ENCODE measurements at places on chromosomes 7 and 10.

DNA sequence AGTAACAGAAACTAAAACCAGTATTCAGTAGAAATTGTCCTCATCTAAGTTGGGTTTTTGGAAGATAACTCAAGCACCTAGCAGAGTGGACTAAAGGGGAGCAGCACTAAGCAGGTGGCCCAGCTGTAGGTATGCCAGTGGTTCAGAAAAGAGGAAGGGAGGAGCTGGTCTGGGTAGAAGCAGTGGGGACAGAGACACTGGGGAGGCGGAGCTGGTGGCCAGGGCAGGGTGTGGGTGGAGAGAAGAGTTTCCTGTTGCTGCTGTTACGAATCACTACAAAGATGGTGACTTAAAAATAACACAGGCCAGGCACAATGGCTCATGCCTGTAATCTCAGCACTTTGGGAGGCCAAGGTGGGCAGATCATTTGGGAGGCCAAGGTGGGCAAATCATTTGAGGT, 136.2 kb downstream of the WDR11 start:
- peak; percentile 34 for DNase-seq

DNA sequence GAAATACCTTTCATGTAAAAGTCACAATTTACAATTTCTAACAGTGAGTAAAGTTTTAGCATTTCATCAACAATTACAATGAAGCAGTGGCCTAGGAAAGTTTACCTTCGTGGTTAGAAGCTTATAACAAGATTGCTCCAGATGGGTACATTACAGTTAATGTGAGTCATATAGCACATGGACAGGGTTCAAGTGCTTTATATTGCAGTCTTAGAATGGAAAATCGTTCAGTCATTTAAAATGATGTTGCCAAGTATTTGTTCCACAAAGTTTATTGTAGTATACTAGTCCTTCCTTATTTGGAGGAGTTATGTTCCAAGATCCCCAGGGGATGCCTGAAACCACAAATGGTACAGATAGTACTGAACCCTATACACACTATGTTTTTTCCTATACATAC, 174.6 kb upstream of the TARP start:
- DNase-seq, result no peak

GRCh38 chr7:107130487-107131220, 38.1 kb upstream of the HBP1 start:
- DNase-seq, result no peak

GRCh38 chr10:120506674-120507073, 49.6 kb downstream of the PLPP4 start:
- DNase-seq, result no peak

- no peak for DNase-seq
Observed at GRCh38 chr10:103717341-103718246, 137.8 kb downstream of the SH3PXD2A start.

- no peak for DNase-seq
Observed at GRCh38 chr10:48237259-48238250, 36.9 kb downstream of the FRMPD2 start.

- no peak for DNase-seq
Observed at GRCh38 chr10:102802920-102803534, 34.2 kb downstream of the CYP17A1 start.

DNA sequence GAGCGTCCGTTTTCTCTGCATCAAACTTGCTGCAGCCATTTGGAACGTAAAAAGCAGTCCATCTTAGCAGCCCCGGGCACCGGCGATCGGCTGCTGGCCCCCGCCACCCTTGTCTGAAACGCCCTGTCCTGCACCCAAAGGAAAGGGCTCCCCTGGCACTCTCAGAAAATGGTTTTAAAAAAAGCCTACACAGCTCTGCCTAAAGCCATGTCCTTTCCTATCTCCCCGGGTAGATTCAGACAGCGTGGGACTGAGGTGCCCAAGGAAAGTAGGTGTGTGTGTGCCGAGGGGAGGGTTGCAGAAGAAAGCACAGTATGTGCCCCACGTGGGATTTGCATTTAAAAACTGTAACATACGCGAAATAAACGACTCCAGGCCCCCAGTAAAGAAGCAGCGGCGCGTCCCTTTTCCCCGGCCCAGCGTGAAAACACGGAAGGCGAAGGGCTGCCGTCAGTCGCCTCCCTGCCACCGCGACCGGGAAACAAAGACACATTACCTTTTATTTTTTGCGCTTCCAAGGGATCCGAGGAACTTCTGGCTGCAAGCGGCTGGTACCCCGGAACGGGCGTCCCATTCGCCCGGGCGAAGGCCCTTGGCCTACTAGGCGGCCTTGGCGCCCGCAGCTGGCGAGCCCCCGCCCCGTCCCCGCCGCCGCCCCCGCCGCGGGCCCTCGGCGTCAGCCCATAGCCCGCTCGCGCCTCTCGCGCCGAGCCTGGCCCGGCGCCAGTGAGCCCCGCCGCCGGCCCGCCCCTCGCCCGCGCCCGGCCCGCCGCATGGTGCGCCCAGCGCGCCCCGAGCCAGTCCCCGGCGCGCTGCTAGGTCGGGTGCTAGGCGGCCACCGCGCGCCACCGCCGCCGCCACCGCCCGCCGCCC, 304.6 kb downstream of the PRPF18 start:
- DNase-seq, result peak; percentile 5

DNA sequence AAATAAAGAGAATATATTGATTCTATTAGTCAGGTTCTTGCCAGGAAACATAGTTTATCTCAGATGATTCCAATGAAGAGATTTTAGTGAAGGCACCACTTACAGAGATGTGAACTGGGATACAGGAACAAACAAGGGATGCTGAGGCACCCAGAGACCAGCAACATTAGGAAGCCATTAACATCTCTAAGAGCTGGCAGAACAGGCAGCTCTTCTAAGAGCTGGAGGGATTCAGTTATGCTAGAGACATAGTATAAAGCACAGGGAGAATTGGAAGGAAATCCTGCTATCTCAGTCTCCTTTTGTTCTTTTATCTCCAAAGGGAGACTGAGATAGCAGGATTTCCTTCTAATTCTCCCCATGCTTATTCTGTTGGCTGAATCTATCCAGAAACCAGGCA, 22.0 kb downstream of the OR6B1 start:
- DNase-seq, result no peak

GRCh38 chr7:155825336-155825735, 13.1 kb upstream of the SHH start:
- DNase-seq, result no peak

DNA sequence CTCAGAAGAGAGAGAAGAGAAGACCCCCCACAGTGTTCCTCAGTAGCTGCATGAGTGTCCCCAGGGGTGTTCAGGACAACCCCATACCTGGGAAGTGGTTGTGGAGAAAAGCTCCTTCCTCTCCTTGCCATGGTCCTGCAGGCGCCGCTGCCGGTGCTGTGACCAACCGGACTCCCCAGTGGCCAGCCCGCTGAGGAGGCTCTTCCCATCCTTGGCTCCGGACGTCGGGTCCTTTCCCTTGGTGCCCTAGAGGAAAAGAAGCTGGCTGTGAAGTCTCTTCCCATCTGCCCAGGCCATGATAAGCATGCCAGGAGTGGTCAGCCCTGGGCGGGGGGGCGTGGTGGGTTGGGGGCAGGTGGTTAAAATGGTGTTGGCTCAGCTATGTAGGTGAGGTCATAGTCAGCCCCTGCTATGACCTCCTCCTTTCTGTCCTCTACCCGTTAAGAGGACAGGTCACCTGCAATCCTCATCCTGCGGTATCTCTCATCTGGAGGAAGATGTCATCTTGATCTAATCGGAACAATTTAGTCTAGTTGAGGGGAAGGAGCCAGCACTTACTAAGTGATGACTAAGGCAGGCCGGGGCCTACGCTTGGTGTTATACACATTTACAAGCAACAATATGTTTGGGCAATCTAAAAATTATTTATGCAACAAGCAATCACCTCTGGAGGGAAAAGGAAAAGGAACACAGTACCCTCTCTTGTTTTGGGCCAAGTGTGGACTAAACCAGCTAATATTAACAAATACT, 13.2 kb downstream of the WDR91 start:
- DNase-seq, result no peak

GRCh38 chr10:3107426-3107961, 40.1 kb downstream of the PFKP start:
- no peak for DNase-seq

DNA sequence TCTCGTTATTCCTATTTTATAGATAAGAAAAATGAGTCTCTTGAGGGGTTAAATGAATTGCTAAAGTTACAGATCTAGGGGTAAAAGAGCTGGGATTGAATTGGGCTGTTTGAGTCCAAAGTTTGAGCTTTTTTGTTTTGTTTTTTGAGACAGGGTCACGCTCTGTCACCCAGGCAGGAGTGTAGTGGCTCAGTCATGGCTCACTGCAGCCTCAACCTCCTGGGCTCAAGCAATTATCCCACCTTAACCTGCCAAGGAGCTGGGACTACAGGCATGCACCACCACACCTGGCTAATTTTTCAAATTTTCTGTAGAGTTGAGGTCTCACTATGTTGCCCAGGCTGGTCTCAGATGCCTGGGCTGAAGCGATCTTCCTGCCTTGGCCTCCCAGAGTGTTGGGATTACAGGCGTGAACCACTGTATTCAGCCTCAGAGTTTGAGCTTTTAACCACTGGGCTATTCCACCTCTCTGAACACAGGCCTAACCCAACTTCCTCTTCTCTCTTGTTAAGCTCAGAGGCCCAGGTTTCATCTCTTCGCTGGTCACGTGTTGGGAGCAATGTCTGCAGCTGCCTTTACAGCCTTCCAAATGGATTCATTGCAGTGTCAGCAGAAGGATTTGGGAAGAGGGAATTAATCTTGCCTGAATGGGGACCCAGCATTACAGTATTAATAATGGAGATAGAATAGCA, 8.0 kb downstream of the SUFU start:
- DNase-seq, result no peak

- DNase-seq, result no peak
Observed at GRCh38 chr7:83547526-83547925, 101.4 kb downstream of the SEMA3E start.

All from CD4-positive, CD25-positive, alpha-beta regulatory T cell (primary cell).